ENCODE measurements at places on chromosomes 3 and 15. TPM values are rescaled to one million over a fixed set of nuclear protein-coding genes. Genes with fewer than 3 reads are reported as not detected.

SLC28A1 gene
- total RNA-seq, result 1.5 TPM

TBC1D23 gene
- total RNA-seq, result 29.0 TPM

HACD2 gene
- 6.8 TPM for total RNA-seq

RBPMS2 gene
- 216 TPM for total RNA-seq

C3orf20 gene
- total RNA-seq, result 0.16 TPM

NEIL1 gene
- 10.2 TPM for total RNA-seq

EXD1 gene
- total RNA-seq, result not detected

FBLN2 gene
- 43.6 TPM for total RNA-seq

CCR8 gene
- not detected for total RNA-seq

C2CD4A gene
- total RNA-seq, result not detected

POPDC2 gene
- 663 TPM for total RNA-seq

TMEM207 gene
- not detected for total RNA-seq

LTF gene
- total RNA-seq, result 4.5 TPM

PCLAF gene
- not detected for total RNA-seq

RARB gene
- 21.8 TPM for total RNA-seq

MME gene
- 10.5 TPM for total RNA-seq

COX5A gene
- total RNA-seq, result 1,285 TPM

GHSR gene
- not detected for total RNA-seq

GOLGA8G gene
- total RNA-seq, result not detected

KCNMB3 gene
- 0.70 TPM for total RNA-seq

FANCD2OS gene
- total RNA-seq, result not detected

THRB gene
- 29.4 TPM for total RNA-seq

UPK1B gene
- not detected for total RNA-seq

STRA6 gene
- total RNA-seq, result not detected

RSL24D1 gene
- 53.0 TPM for total RNA-seq

MYZAP gene
- total RNA-seq, result 1,103 TPM

DOCK3 gene
- 4.3 TPM for total RNA-seq

Data from heart right ventricle (tissue), 16 donors.